NCI-H69 (cell line): ENCODE measurements at places on chromosomes 2 and 18.
A peak's percentile ranks its signal among the peaks of the same experiment; 100 is the strongest.

DNA sequence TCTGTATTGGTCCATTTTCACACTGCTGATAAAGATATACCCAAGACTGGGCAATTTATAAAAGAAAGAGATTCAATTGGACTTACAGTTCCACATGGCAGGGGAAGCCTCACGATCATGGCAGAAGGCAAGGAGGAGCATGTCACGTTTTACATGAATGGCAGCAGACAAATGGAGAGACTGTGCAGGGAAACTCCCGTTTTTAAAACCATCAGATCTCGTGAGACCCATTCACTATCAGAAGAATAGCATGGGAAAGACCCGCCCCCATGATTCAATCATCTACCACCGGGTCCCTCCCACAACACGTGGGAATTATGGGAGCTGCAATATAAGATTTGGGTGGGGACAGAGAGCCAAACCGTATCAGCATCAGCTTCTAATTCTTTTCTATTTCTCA lies 217.0 kb downstream of the ANAPC1 start:
- no peak for DNase-seq

DNA sequence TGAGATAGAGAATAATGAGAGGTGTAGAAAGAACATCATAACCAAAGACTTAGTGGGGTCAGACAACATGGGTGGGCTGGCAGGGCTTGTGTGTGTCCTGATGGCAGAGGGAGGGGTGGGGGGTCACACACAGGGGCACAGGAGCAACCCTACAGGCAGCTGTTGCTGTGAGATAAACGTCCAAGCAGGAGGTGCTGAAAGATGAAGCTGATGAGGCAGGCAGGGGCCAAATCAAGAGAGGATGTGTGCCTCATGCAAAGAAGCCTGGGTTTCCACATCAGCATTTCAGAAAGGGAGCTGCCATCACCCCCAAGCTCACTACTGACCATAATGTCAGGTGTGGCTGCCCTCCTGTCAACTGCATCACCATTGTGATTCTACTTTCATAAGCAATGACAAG lies 16.0 kb upstream of the SKA1 start:
- DNase-seq: no peak

- no peak for DNase-seq
These were observed 727.3 kb upstream of the PKDCC start for GRCh38 chr2:41320491-41320890.

GRCh38 chr2:204343685-204344084 lies 201.6 kb upstream of the PARD3B start:
- peak; percentile 69 for DNase-seq

DNA sequence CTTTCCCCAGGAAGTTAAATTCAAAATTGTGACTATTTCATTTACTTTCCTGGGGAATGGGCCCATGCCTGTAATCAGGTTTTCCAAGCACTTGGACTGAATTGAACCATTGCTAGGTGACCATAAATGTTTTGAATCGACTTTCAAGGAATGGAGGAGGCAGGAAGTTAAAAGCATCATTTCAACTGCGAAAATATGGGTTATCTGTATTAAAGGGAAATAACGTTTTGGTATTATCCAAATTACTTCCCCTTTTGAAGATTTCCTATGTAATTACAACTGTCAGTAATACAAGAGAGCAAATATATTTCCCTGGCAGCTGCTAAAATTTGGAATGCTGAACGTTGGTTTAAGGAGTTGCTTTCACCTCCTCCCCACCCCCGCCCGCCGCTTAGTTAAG lies 19.0 kb downstream of the PNO1 start:
- DNase-seq: no peak

GRCh38 chr2:158748926-158749590 lies 46.1 kb upstream of the DAPL1 start:
- peak; percentile 44 for DNase-seq

- DNase-seq: peak; percentile 6
These were observed 198.2 kb downstream of the SRBD1 start for GRCh38 chr2:45412754-45413379.

- DNase-seq: peak; percentile 1
These were observed 9.0 kb downstream of the CNOT9 start for GRCh38 chr2:218577482-218578220.

- DNase-seq: no peak
These were observed 34.7 kb downstream of the NPPC start for GRCh38 chr2:231891514-231891905.

GRCh38 chr2:140641163-140641562 lies 1489.7 kb downstream of the LRP1B start:
- DNase-seq: no peak

GRCh38 chr2:38171208-38171855 lies 95.4 kb upstream of the CYP1B1 start:
- DNase-seq: no peak

GRCh38 chr2:115071534-115071933 lies 629.1 kb downstream of the DPP10 start:
- DNase-seq: no peak

DNA sequence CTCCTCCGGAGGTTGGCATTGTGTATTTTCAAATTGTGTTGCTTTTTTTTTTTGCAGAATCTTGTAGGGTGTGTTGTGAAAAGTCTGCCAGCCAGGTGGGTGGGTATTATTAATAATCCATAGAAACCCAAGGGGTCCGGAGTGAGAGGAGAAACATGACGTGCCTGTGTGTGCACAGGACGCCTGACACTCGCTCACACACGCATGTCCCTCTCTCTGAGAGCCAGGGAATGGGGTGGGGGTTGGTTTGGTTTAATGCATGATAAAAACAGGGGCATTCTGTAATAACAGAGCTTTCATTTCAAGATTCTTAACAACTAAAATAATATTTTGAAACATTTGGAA lies 224.8 kb downstream of the FAM210A start:
- peak; percentile 70 for DNase-seq

DNA sequence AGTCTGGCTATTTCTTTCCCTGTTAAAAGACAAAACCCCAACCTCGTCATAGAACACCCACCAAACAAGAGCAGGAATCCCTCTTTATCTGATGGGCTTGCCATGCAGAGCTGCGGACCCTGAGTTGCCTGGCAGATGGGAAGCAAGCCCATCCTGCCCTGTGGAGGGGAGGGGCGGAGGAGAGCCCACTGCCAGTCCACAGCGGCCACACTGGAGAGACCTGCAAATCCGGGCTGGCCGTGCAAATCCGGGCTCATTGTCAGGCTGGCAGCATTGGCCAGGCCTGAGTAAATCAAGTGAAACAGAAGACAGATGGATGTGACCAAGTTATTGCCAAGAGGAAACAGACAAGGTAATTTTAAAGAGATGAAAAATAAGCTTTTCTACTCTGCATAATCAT lies 22.0 kb downstream of the MYL12B start:
- no peak for DNase-seq

DNA sequence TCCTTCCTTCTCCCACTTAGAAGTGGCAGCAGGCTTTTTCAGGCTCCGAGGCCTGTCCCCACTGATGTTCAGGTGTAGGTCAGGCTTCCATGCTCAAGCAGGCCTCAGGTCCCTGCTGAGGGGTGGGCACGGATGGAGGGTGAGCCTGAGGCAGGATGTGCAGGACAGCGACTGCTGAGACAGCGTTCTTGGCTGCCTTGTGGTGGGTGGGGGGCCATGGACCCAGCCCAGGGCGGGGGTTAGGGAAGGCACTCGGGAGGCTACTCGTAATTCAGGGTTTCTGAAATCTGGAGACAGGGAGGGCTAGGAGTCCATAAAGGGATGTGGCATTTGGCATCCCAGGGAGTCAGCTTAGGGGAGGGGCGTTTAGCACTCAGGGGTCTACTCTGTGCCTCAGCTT lies 30.3 kb downstream of the COLEC11 start:
- no peak for DNase-seq

DNA sequence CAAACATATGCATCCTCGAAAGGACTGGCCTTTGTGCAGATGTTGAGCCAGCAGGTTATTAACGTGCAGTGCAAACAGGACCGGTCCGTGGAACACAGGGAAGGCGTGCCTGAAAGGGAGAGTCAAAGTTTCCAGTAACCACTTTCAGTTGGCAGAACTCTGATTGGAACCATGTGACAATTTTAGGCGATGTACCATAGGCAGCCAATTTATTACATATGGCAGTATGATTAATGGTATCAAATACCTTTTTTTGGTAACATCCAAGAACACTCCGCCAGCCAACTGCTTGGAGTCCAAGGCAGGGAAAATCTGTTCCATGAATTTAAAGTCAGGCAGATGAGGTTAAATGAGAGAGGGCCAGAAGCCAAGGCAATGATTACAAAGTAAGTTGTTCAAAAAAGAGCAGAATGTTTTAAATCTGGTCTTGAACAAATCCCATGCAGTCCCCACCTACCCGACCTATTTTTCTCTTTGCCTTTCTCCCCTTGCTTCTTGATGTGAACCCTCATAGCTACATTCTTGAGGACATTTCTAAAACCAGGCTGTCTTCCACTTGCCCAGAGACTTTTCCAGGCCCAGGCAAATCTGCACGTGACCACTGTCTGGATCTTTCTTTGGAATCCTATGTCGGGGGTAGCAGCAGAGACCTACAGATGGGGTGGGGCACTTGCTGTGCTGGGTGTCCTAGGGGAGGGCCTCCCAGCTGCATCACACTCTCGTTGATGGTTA lies 351.7 kb downstream of the HRH4 start:
- DNase-seq: no peak

DNA sequence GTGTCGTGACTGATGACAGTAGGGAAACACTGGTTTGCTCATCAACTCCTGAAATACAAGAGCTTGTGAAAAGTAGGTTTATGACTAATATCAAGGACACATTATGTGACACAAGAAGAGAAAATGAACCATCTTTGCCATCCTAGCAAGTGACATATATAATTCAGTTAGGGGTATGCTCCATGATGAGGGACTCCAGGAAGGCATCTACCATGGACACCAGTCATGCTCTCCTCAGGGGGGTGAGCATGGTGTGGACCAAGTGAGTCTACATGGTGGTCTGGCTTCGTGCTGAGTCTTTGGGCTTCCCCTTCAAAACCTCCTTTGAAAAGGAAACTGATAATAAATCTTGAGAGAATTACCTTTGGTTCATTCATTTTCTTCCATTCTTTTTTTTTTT lies 11.7 kb upstream of the SERPINB5 start:
- DNase-seq: no peak

GRCh38 chr2:233453916-233454315 lies 99.6 kb downstream of the DGKD start:
- no peak for DNase-seq

GRCh38 chr18:41745166-41746049 lies 209.6 kb upstream of the PIK3C3 start:
- peak; percentile 92 for DNase-seq

- no peak for DNase-seq
These were observed 3.7 kb upstream of the SCTR start for GRCh38 chr2:119527999-119528398.

DNA sequence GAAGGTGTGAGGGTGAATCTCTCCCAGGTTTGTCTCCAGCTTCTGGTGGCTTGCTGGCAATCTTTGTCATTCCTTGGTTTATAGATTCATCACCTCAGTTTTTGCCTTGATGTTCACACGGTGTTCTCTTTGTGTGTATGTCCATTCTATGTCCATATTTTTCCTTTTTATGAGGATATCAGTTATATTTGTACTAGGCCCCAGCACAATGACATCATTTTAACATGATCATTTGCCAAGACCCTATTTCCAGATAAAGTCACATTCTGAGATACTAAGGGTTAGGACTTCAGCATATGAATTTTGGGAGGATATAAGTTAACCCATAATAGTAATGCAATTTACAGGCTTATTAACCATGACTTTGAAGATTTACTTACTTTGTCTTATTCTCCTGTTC lies 649.0 kb downstream of the CPS1 start:
- DNase-seq: no peak
